Breast epithelium (tissue), 4 donors: ENCODE measurements at places on chromosomes 1 and 21.

GRCh38 chr21:31293986-31294385, 50.1 kb downstream of the TIAM1 start:
- DNase-seq, result no peak

- DNase-seq, result no peak
Measured at GRCh38 chr21:41466024-41466820, 40.2 kb downstream of the MX1 start.

DNA sequence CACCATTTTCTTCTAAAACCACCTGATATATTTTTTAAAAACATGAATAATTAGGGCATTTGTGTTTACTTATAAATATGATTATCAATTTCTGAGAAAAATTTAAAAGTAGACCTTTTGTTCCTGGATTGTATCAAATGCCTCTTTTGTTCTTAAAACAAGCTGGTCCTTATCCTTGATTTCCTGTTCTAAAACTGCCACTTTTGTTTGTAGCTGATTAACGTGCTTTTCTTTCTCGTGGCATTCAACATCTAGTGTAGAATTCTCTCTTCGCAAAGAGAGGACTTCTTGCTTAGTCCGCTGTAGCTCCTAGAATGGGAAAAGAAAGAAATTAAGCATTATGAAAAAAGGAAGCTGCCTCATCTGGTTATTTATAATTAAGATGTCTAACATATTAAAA, 25.0 kb downstream of the SASS6 start:
- DNase-seq, result no peak

GRCh38 chr21:46000182-46000730, 18.7 kb downstream of the COL6A1 start:
- DNase-seq, result peak; percentile 2

DNA sequence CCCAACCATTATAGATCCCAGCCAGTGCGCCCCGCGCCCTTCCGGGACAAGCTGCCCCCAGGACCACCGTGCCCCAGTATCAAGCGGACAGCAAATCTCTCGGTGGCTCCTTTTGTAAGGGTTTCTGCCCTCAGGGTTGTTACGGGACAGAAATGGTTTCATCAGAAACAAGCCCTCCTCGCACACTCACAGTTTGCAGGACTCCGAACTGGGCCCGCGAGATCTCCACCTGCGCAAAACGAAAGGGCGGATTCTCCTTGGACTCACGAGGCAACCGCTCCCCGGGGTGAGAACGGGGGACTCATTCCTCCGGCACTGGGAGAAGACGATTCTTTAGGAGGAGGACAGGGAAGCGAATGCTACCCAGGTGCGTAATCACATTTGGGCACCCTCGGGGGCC, 51.1 kb upstream of the H6PD start:
- no peak for DNase-seq

DNA sequence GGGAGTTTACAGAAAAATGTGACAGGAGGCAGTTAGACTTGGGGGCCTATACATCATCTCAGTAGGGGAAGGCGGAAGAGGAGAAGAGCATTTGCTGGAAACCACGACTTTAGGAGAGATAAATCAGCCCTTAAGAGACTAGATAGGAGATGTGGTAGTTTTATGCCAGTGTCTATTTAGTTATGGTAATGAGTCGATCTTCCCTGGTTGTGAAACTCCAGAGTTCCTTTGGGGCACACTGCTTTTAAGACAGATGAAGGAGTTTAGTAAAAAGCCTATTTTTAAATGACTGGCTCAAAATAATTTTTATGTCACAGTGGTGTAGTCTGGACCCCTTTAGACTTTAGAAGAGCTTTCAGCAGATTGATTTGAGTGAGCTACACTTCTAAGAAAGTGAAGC, 7.8 kb downstream of the PGM1 start:
- no peak for DNase-seq
